HFFc6 (cell line): ENCODE measurements at places on chromosomes 5 and 9. TPM values are rescaled to one million over a fixed set of nuclear protein-coding genes. Genes with fewer than 3 reads are reported as not detected.

The TXNDC8 gene
- total RNA-seq, result not detected in 3 replicates

The MARCHF11 gene
- not detected in 3 replicates for total RNA-seq

- H3K27ac ChIP-seq, result no peak overlapping the region
- no peak overlapping the region for H3K4me3 ChIP-seq
- peaks cover 42% of the 10 kb centered on the region for H3K4me1 ChIP-seq
- DNase-seq, result peak; percentile 81
- H3K36me3 ChIP-seq, result no peaks in the 10 kb centered on the region
These were observed 1.5 kb upstream of the GPRIN1 start for GRCh38 chr5:176611435-176611834.

GRCh38 chr5:14935341-14935740, 63.8 kb upstream of the ANKH start:
- no peak for DNase-seq
- H3K27me3 ChIP-seq, result peaks cover 11% of the 10 kb centered on the region
- peaks cover 29% of the 10 kb centered on the region for H3K4me1 ChIP-seq
- no peaks in the 10 kb centered on the region for H3K36me3 ChIP-seq
- H3K27ac ChIP-seq, result no peak overlapping the region
- no peak overlapping the region for H3K4me3 ChIP-seq

- DNase-seq, result no peak
- no peak overlapping the region for H3K4me3 ChIP-seq
- no peaks in the 10 kb centered on the region for H3K36me3 ChIP-seq
- H3K27me3 ChIP-seq, result no peaks in the 10 kb centered on the region; the same call in 1 of the 2 replicates
These were observed 218.5 kb upstream of the SLC30A5 start for GRCh38 chr5:68875351-68875750.

- H3K4me3 ChIP-seq, result no peak overlapping the region
- no peaks in the 10 kb centered on the region for H3K36me3 ChIP-seq
- peak; percentile 1 for DNase-seq
- H3K4me1 ChIP-seq, result no peaks in the 10 kb centered on the region
- peaks cover 11% of the 10 kb centered on the region for H3K27me3 ChIP-seq
These were observed 165.5 kb upstream of the NFIL3 start for GRCh38 chr9:91589101-91589553.

The GNA14 gene
- total RNA-seq, result not detected in 3 replicates
